ENCODE measurements at places on chromosomes 7 and 10. TPM values are rescaled to one million over a fixed set of nuclear protein-coding genes. Genes with fewer than 3 reads are reported as not detected.

Gene SHTN1
- 0.08 TPM for total RNA-seq

Gene EN2
- total RNA-seq = not detected

GRCh38 chr10:69445041-69445440 lies 6.2 kb upstream of the TSPAN15 start:
- no peak for DNase-seq

Gene SPDYE1
- total RNA-seq = not detected

GRCh38 chr7:1426474-1426873 lies 32.8 kb downstream of the MICALL2 start:
- DNase-seq = no peak

Gene EVX1
- total RNA-seq = not detected

Gene MLLT10
- total RNA-seq = 33.9 TPM

DNA sequence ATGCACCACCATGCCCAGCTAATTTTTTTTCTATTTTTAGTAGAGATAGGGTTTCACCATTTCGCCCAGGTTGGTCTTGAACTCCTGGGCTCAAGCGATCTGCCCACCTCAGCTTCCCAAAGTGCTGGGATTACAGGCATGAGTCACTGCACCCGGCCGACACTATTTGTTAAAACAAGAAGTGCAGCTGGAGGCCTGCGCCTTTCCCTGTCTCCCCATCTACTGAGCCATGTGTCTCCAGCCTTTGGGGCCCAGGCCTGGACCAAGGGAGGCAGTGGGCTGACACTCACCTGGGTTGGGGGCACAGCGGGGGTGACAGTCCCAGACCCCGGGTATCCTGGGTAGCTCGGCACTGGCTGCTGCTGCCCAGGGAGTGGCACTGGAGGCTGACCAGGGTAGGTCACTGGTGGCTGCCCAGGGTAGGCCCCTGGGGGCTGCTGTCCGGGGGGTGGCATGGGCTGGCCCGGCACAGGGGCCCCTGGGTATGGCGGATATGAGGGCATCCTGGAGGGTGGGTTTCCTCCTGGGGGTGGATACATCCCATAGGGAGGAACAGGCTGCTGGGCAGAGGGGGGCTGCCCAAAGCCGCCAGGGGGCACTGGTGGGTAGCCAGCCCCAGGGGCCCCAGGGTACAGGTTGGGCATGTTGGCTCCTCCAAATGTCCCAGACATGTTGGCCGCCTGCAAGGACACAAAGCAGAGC lies 36.3 kb downstream of the PLAC9 start:
- DNase-seq = no peak

Gene LBX1
- total RNA-seq = not detected

Gene INTS1
- total RNA-seq = 88.9 TPM

- no peak for DNase-seq
Observed at GRCh38 chr7:26397332-26397731, 105.7 kb downstream of the SNX10 start.

GRCh38 chr10:13337128-13337826 lies 10.8 kb downstream of the SEPHS1 start:
- no peak for DNase-seq

- DNase-seq = no peak
Observed at GRCh38 chr7:27501001-27501400, 161.7 kb downstream of the HIBADH start.

DNA sequence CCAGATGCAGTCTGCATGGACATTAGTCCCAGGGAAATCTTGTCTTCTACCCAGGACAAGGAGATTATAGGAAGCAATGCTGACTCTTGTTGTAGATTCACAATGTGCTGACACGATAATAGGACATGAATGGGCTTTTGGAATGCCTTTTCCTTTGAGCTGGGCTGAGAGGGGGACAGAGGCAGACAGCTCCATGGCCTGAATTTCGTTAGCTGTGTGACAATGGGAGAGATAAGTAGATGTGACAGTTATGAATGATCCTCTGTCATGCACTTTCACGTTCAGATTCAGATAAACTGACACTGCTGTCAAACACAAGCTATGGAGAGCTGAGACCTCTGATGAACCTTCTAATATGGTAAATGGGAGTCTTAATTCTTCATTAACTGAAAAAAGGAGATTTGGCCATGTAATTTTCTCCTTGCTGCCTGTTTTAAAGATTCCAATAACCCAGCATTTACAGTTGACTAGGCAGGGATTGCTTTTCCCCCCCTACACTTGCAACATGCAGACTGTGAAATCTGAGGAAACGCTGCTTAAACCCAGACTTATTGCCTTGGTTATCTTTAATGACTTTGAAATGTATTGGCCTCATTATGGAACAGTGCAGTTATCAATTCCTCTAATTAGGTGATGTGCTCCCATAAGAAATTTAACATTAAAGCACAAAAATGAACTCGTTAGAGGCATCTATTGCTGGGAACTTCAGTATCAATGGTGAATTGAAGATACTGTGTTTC lies 669.3 kb downstream of the AUTS2 start:
- DNase-seq = no peak

DNA sequence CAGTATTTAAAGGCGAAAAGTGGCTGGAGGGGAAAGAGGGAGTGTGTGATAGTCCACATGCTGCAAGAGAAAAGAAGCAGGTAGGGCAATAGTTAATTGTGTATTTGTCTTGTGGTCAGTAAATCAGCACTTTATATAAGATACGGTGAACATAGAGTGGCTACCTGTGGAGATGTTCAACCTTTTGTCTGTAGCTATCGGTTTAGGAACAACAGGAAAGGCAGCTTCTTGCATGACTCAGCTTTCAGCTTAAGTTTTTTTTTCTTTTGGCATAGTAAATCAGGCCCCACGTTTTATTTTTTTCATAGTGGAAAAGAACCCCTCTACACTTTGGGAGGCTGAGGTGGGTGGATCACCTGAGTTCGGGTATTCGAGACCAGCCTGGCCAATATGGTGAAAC lies 14.2 kb upstream of the MTPN start:
- no peak for DNase-seq

DNA sequence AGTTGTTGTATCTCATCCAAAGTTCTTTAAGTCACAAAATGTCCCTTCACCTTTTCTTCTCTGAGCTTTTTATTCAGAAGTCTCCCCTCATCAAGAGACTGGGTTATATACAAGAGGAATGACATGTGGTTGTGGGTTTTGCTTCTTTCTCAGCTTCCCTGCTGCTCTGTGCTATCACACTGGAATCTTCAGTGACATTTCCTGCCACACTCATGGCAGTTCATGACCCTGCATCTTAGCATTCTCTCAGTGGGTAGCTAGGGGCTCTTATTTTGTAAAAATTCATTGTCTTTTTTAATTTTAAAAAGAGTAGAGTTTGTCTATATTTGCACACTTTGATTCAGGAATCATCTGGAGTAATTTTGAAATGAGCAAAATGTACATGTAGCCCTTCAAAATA lies 236.9 kb upstream of the TMEM229A start:
- no peak for DNase-seq

DNA sequence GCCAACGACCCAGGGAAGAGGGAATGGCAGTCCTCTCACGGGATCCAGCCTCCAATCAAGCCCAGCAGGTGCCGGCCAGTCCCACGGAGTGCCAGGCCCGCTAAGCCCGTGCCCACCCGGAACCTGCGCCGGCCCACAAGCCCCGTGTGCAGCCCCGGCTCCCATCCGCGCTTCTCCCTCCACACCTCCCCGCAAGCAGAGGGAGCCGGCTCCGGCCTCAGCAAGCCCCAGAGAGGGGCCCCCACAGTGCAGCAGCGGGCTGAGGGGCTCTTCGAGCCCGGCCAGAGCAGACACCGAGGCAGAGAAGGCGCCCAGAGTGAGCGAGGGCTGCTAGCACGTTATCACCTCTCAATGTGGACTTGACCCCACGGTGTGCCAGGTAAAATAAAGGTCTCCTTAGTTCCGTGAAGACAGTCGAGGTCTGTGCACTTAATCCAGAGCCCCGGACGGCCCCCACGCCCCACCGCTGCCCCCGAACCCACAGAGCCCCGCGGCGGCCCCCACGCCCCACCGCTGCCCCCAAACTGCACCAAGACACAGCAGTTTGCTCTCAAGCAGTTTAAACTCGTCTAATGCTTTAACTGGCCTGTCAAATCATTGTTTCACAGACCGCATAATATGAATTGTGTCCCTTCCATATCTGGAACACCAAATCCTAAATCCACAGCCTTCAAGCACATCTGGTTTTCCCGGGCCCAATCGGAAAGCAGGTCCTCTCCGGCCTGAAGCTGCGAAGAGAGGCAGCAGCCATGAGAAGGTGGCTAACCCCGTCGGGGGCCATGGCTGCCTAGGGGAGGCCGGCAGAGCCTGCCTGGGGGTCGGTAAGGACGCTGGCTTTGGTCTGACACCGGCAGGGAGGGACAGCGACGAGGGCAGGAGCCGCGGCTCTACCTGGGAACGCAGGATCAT lies 307.8 kb downstream of the PTPRN2 start:
- DNase-seq = no peak

DNA sequence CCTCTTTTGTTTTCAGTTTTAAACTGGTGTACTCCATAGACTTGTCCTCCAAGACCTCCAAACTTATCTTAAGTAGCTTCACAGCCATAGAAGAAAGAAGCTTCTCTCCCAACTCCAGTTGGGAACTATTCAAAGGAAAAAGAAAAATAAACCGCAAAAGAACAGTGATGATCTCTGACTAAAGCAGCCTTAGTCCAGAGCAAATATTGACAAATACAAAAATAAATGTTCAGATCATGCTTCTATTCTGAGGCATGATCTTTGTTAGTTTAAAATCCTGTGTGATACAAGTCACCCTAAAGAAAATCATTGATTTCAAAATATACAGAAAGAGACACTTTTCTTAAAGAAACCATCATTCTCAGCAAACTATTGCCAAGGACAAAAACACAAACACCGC lies 373.0 kb upstream of the SMIM30 start:
- DNase-seq = no peak

- DNase-seq = peak; percentile 1
Observed at GRCh38 chr7:13800694-13801448, 188.6 kb downstream of the ETV1 start.

GRCh38 chr7:36367561-36368077 lies 22.0 kb upstream of the ANLN start:
- DNase-seq = no peak

- peak; percentile 51 for DNase-seq
Observed at GRCh38 chr7:33040803-33041516, 21.6 kb downstream of the NT5C3A start.

Gene ANXA8L1
- total RNA-seq = not detected

- DNase-seq = no peak
Observed at GRCh38 chr10:43387678-43388032, 16.2 kb downstream of the FXYD4 start.

DNA sequence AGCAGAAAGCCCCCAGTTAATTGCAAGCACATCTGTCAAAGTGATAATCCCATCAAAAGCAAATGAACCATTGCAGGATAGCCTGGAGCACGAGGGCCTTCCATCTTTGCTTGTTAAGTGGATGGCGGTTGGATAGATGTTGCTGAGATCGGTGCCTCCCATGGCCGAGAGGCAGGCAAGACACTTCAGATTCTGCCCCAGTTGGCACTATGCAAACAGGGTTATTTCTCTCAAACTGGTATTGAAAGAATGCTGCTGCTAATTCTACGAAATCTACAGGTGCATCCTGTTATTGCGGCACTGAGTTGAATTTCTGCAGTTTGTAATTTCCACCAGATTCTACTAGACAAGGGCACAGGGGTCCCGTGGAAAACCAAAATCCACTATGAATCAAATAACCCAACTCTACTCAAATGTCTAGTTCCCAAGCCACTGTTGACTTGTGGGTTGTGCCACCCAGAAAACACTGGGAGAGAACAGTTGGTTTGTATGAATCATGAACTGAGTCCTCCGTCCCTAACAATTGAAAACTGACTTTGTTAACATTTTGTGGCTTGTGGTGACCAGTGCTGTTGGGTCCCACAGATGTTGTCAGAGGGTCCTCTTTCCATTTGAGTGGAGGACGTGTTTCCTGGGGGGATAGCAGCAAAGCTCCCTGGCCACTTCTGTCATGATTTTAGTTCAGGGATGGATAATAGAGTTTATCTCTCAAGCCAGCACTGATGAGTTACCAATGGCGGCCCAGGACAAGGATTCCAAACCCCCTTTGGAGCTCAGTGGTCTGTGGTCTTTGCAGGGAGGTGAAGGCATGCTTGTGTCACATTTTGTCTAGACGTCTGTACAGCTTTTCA lies 7.1 kb upstream of the IL2RA start:
- no peak for DNase-seq

DNA sequence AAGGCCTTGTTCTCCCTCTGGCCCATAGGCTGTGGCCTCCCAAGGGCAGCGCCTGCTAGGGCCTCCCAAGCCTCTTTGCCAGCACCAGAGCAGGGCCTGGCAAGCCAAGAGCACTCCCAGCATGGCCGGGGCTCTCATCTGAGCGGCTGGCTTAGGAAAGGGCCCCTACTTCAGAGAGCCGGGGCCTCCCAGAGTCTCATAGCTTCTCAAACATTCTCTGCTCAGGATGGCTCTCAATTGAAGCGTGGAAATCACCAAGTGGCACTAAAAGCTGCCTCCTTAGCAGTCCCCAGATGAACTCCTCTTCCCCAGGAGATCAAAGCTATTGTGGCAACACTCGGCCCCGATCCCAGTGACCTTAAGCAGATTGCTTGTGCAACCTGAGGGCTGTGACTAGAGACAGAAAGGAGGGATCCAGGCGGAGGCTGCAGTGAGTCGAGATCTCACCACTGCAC lies 69.4 kb downstream of the FAM53B start:
- no peak for DNase-seq

GRCh38 chr10:51074238-51075028 lies at the start of gene PRKG1:
Gene PRKG1, plus strand, starts transcription at chr10:51074487.
- no peak for DNase-seq

- no peak for DNase-seq
Observed at GRCh38 chr10:115963848-115964247, 309.2 kb downstream of the GFRA1 start.

- no peak for DNase-seq
Observed at GRCh38 chr7:154899862-154900261, 103.1 kb downstream of the PAXIP1 start.

DNA sequence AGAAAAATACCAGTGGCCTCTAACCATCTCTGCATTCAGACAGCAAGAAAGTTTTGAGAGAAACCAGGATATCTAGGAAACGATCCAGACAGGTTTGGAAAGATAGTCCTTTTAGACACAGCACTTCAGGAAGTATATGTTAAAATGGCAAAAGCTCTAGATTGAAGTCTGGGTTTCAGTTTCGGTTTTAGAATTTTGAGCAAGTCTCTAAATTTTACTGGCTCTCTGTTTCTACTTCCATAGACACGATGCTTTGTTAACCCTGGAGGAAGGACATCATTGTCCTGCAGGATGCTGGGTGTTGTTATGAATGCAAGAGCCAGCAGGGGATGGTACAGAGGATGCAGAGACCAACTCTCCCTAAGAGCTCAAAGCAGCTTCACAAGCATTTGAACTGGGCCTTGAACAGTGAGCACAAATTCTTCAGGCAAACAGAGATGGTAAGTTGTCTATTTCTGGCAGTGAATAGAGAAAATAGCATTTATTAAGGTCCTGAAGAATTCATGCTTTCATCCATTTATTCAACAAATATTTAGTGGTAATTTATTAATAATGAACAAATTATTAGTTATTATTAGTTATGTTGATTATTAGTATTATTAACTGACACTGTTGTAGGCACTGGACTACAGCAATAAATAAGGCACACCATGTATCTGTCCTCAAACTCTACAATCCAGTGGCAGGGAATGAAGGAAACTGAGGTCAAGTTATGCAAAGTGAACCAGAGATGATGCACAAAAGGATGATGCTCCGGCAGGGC lies 152.7 kb upstream of the NRP1 start:
- DNase-seq = no peak

Gene OPALIN
- not detected for total RNA-seq
